SW 1271 (cell line): ENCODE measurements at places on chromosomes 3 and 15.

DNA sequence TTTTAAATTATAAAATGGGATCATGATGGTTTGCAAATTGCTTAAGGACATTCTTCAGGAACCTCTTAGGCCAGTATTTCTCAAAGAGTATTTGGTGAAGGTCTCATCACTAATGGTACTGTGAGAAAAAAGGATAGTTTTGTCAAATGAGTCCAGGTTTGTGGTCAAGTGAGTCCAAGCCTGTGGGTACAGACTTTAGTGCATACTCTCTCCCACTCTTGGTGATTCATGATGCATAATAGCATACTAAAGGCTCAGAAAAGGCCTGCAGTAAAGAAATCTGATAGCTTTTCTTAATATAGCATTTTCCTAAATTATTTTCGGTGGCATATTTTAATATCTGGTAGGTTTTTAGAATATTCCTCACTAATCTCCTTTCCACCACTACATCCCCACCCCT, 20.0 kb downstream of the BOC start:
- DNase-seq: no peak

DNA sequence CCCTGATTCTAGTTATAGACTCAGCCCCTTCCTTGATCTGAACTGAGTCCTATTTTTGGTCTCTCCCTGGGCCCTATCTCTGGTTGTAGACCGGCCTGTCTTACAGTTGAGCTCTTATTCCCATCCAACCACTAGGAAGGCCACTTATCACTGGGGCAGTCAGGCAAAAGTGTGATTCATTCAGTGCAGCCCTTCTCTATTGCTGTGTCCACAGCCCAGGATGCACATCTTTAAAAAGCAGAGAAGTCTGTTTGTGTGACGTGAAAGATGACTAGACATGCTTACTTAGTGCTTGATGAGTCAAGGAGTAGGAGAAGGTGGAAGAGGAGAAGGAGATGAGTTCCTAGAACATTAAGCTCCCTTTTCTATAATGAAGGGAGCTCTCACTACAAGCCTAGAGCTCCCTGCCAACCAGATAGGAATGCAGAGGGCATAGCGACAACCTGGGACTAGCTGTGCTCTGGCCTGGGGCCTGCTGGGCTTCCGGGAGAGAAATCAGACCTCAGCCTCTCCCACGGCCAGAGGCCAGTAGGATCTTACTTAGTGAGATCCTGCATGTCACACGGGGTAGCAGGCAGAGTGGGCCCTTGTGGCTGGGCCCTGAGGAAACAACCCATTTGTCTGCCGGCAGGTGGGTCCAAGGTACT, 25.7 kb downstream of the INSYN1 start:
- DNase-seq: no peak

- no peak for DNase-seq
Measured at GRCh38 chr3:44984335-44984734, 8.3 kb downstream of the EXOSC7 start.

GRCh38 chr3:32499585-32499984, 3.1 kb downstream of the CMTM6 start:
- DNase-seq: no peak

DNA sequence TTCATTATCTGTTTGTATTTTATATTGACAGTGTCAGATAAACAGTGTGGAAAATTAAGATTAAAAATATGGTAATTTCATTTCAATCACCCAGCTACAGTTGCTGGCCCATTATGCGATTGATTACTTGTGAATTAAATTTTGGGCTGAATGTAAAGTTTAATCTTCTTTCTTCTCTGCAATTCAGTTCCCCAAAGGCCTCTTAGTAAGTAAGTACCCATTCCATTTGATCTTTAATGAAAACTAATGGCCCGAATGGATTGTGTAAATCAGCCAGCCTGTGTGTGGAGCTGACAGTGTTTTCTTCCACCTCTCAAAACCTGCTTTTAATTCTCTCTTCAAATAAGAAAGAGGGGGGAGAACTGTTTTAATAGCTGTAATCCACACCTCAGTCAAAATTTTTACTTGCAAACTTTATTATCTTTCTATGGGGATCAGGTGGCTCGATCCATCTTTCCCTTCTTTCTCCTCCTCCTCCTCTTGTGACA, 307.1 kb downstream of the IL20RB start:
- DNase-seq: no peak

- DNase-seq: no peak
Measured at GRCh38 chr3:190865419-190865818, 2.9 kb upstream of the GMNC start.

GRCh38 chr3:5520237-5520636, 332.7 kb downstream of the EDEM1 start:
- DNase-seq: no peak

- no peak for DNase-seq
Measured at GRCh38 chr3:170078620-170079281, 41.0 kb downstream of the GPR160 start.

GRCh38 chr3:109644746-109645145, 307.4 kb upstream of the DPPA4 start:
- no peak for DNase-seq

GRCh38 chr3:181711325-181712135, at the start of gene SOX2:
TSS of gene SOX2 (plus strand) at chr3:181711925. CDS start at chr3:181712361, 436 bp downstream.
- DNase-seq: peak; percentile 64

DNA sequence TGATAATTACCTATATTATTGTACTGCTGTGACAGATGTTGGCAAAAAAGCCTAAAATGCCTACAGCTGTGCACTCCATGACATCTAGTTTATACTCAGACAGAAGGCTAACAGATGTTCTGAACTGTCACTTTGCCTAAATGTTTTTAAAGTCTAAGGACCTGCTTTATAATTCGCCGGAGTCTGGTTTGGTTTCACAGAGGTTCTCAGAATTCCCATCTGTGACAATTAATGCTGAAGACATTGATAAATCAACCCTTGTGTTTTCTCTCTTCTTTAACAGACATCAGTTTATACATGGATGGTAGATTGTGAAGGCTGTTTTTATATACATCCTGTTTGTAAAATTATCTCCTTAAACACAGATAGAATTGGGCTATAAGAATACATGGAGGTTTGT, 19.8 kb upstream of the SOX2 start:
- no peak for DNase-seq

GRCh38 chr3:141905129-141905528, 28.7 kb downstream of the ATP1B3 start:
- DNase-seq: no peak

- DNase-seq: no peak
Measured at GRCh38 chr3:129360171-129360611, 68.2 kb downstream of the EFCAB12 start.

DNA sequence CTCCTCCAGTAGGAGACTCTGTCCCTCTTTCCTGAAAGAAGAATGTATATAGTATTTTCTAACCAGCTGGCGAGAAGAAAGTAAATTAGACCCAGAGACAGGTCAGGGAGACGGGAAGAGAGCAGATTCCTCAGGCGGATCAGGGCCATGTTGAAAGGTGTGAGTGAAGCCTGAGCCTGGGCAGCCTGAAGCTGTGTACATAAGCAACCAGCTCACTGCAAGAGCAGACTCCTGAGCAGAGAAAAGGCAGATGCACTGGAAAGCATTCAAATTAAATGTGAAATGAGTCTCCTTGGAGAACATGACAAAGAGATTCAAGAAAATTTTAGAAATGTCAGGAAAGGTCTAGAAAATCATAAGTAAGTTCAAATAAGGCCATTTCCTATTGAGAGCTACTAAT, 165.8 kb downstream of the GOLIM4 start:
- DNase-seq: no peak

GRCh38 chr15:63978511-63979261, 67.6 kb downstream of the DAPK2 start:
- DNase-seq: no peak

GRCh38 chr15:75452364-75452864, 924 bp upstream of the SIN3A start:
- peak; percentile 86 for DNase-seq

DNA sequence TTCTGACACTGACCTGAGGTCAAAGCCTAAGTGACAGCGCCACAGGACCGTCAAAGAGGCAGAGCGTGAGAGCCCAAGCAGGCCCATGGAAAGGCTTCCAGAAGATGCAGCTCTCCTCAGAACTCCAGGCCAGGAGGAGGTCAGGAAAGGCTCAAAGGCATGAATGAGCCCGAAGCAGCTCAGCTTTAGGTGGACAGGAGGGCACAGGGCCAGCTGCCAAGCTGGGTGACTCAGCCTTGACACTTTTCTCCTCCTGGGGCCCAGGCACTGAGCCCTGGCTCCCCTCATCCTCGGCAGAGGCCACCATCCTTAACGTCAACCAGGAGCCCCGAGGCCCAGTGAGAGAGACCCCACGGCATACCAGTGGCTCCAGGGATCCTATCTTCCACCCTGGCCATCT, 62.9 kb downstream of the ADCY5 start:
- DNase-seq: no peak

- no peak for DNase-seq
Measured at GRCh38 chr3:59424268-59425010, 374.6 kb upstream of the CFAP20DC start.

DNA sequence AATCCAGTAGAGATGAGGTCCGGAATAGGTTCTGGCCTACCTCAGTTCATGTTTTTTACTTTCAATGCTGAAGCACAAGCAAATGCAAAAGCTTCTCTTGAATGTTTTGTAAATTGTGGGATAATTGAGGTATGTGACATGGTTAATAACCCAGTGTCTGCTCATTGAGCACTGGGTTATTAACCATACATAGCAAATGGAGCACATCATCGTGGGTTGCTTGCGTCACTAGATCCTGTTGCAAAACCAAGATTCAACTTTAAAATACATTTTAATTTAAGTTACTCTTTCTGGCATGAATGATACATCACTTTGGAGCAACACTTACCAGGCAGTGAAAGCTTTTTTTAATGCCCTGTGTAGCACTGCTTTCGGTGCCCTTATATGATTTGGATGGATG, 165.6 kb downstream of the IGF1R start:
- DNase-seq: no peak

GRCh38 chr3:52311576-52312119, 4.5 kb upstream of the DNAH1 start:
- no peak for DNase-seq
